Breast epithelium (tissue), 4 donors: ENCODE measurements at places on chromosomes 6 and 20. TPM values are rescaled to one million over a fixed set of nuclear protein-coding genes. Genes with fewer than 3 reads are reported as not detected.

DNA sequence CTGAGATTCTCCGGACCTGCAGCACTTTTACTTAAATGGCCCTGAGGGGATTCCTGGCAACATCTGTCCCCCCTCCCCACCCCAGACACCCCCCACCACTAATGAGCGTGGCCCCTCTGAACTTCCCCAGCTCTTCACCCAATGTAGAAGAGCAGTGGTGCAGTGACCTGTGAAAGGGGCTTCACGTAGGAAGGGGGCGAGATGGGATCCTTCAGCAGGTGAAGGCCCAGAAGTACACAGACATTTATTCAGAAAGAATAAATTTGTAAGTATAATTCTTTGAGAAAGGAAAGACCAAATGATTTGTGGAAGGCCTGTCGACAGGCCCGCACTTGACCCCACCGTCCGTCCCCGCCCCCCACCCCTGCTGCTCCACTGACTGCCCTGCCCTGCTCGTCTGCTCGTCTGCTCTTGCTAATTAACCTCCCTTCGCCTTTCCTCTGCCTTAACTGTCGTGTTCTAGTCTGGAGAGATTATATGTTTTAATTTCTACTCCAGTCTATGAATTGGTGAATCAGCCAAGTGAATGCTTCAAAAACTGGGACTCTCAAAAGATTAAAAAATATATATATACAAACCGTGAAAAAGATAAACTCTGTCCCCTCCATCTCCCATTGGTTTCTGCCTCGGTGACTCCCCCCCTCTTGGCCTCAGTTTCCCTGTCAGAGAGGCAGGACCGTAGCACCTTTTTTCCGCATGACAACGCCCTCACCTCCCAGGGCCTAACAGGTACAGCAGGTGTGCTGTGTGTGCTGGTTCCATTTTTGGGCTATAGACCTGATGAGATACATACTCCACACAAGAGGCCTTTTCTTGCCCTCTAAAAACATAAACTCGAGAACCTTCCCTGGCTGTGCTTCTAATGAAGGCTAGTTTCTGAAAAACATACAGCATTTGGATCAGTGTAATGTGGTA, 49.2 kb downstream of the GNAS start:
- no peaks in the 10 kb centered on the region for H3K36me3 ChIP-seq
- H3K27ac ChIP-seq, result no peak overlapping the region
- DNase-seq, result no peak
- H3K4me3 ChIP-seq, result no peak overlapping the region
- H3K27me3 ChIP-seq, result no peaks in the 10 kb centered on the region

GRCh38 chr6:159104163-159104925, 59.6 kb upstream of the TAGAP start:
- no peaks in the 10 kb centered on the region for H3K36me3 ChIP-seq
- no peaks in the 10 kb centered on the region for H3K27me3 ChIP-seq
- H3K4me3 ChIP-seq, result no peak overlapping the region
- peaks cover 14% of the 10 kb centered on the region for H3K4me1 ChIP-seq
- no peak for DNase-seq

- H3K27me3 ChIP-seq, result no peaks in the 10 kb centered on the region
- H3K36me3 ChIP-seq, result no peaks in the 10 kb centered on the region
- no peak overlapping the region for H3K27ac ChIP-seq
- no peaks in the 10 kb centered on the region for H3K4me1 ChIP-seq
Measured at GRCh38 chr6:155411154-155412052, 44.2 kb downstream of the NOX3 start.

GRCh38 chr6:91088515-91088914, 501.6 kb upstream of the MAP3K7 start:
- H3K27me3 ChIP-seq, result no peaks in the 10 kb centered on the region
- no peaks in the 10 kb centered on the region for H3K36me3 ChIP-seq
- no peaks in the 10 kb centered on the region for H3K4me1 ChIP-seq
- H3K4me3 ChIP-seq, result no peak overlapping the region

Gene MCM3
- 44.5 TPM for total RNA-seq

Gene SLC52A3
- 0.16 TPM for total RNA-seq

Gene SLC24A3
- total RNA-seq, result 12.3 TPM

DNA sequence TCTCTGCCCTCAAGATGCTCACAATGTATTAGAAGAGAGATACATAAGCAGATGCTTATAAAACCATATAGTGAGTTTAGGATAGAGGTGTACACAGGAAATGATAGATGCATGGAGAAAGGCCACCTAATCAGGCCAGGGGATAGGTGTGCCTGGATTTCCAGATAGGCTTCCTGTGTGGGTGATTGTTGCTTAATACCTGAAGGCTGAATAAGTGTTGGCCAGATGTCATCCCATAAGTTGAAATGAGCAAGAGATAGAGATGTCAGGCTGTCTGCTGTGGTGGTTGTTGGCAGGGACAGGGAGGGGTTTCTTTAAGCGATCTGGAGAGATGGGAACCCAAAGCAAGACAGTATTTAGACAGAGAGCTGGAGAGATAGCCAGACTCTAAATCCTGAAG, 109.8 kb upstream of the SGK1 start:
- no peak for DNase-seq
- no peak overlapping the region for H3K27ac ChIP-seq
- no peak overlapping the region for H3K4me3 ChIP-seq

- no peak overlapping the region for H3K27ac ChIP-seq
- no peak for DNase-seq
- H3K27me3 ChIP-seq, result no peaks in the 10 kb centered on the region
- H3K4me1 ChIP-seq, result no peaks in the 10 kb centered on the region
Measured at GRCh38 chr6:116439522-116440051, 21.6 kb upstream of the CALHM6 start.

Gene LAMA2
- total RNA-seq, result 118 TPM

Gene HNF4A
- total RNA-seq, result not detected

GRCh38 chr6:119536666-119537065, 187.1 kb upstream of the MAN1A1 start:
- no peaks in the 10 kb centered on the region for H3K27me3 ChIP-seq
- no peaks in the 10 kb centered on the region for H3K36me3 ChIP-seq
- H3K27ac ChIP-seq, result no peak overlapping the region
- H3K4me3 ChIP-seq, result no peak overlapping the region
- no peak for DNase-seq
- no peaks in the 10 kb centered on the region for H3K4me1 ChIP-seq

GRCh38 chr6:11538052-11538818, 686 bp downstream of the TMEM170B start:
- no peaks in the 10 kb centered on the region for H3K4me1 ChIP-seq
- H3K4me3 ChIP-seq, result peak overlapping the region; percentile 92
- H3K27ac ChIP-seq, result peak overlapping the region; percentile 79
- DNase-seq, result no peak
- H3K27me3 ChIP-seq, result no peaks in the 10 kb centered on the region

Gene SIGLEC1
- 32.0 TPM for total RNA-seq

- H3K4me1 ChIP-seq, result no peaks in the 10 kb centered on the region
- no peaks in the 10 kb centered on the region for H3K27me3 ChIP-seq
- no peak overlapping the region for H3K4me3 ChIP-seq
- peak; percentile 42 for DNase-seq
- no peaks in the 10 kb centered on the region for H3K36me3 ChIP-seq
Measured at GRCh38 chr6:10278746-10279145, 136.1 kb downstream of the TFAP2A start.

Gene RFX6
- 1.8 TPM for total RNA-seq

Gene DZANK1
- total RNA-seq, result 6.9 TPM

- H3K4me3 ChIP-seq, result no peak overlapping the region
- H3K27ac ChIP-seq, result no peak overlapping the region
- no peaks in the 10 kb centered on the region for H3K4me1 ChIP-seq
- H3K27me3 ChIP-seq, result no peaks in the 10 kb centered on the region
- no peaks in the 10 kb centered on the region for H3K36me3 ChIP-seq
Measured at GRCh38 chr20:47445291-47445690, 56.4 kb upstream of the NCOA3 start.

GRCh38 chr6:165456286-165456685, 146.9 kb upstream of the C6orf118 start:
- H3K27ac ChIP-seq, result no peak overlapping the region
- H3K36me3 ChIP-seq, result no peaks in the 10 kb centered on the region
- H3K4me3 ChIP-seq, result no peak overlapping the region
- no peaks in the 10 kb centered on the region for H3K27me3 ChIP-seq

Gene DLL1
- 12.3 TPM for total RNA-seq

DNA sequence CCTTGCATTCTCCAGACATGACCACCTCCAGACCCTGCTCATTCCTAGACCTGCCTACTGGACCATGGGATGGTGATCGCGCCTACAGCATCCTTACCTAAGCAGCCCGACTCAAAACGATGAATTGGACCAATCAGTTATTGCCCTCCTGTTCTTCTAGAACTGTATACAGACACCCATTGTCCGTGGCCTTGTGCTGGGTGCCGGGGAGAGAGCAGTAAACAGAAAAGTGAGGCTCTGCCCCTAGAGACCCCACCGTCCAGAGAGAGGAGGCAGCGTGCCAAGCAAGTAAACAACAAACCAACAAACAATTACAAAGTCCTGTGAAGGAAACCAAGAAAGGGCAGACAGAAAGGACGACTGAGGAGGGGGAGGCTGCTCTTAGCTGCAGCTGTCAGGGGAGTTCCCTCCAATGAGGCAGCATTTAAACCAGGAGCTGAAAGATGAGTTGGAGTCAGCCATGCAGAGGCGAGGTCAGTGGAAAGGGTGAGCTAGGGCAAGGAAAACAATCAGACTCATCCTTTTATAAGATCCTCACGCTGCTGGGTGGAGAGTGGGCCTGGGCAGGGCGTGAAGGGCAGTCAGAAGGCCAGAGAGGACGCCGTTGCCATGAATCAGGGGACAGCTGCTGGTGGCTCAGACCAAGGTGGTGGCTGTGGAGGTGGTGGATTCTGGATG, 37.6 kb upstream of the BLCAP start:
- H3K27me3 ChIP-seq, result peaks cover 59% of the 10 kb centered on the region
- no peak for DNase-seq
- no peak overlapping the region for H3K27ac ChIP-seq
- no peaks in the 10 kb centered on the region for H3K36me3 ChIP-seq
- no peak overlapping the region for H3K4me3 ChIP-seq

DNA sequence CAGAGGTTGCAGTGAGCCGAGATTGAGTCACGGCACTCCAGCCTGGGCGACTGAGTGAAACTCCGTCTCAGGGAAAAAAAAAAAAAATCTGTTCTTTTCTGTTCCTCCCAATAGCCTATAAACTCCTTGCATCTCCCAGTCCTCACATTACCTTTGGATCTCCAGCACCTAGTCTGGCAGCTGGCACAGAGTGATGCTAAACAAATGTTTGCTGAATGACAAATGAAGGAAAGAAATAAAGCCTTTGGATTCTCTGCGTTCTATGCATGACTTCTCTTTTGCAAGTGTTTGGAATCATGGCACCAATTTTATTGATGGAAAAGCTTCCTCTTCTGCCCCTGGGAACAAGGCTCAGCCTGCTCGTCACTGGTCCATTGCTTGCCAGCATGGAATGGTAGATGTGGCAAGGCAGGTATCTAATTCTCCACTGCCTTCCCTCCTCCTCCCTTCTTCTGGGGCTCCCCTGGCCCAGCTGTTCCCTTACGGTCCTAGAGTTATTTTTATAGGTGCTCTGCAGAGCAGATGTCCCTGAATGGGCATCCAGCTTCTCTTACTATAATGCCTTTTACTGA, 53.6 kb upstream of the FYN start:
- no peaks in the 10 kb centered on the region for H3K27me3 ChIP-seq
- no peaks in the 10 kb centered on the region for H3K4me1 ChIP-seq
- H3K4me3 ChIP-seq, result no peak overlapping the region
- DNase-seq, result no peak

DNA sequence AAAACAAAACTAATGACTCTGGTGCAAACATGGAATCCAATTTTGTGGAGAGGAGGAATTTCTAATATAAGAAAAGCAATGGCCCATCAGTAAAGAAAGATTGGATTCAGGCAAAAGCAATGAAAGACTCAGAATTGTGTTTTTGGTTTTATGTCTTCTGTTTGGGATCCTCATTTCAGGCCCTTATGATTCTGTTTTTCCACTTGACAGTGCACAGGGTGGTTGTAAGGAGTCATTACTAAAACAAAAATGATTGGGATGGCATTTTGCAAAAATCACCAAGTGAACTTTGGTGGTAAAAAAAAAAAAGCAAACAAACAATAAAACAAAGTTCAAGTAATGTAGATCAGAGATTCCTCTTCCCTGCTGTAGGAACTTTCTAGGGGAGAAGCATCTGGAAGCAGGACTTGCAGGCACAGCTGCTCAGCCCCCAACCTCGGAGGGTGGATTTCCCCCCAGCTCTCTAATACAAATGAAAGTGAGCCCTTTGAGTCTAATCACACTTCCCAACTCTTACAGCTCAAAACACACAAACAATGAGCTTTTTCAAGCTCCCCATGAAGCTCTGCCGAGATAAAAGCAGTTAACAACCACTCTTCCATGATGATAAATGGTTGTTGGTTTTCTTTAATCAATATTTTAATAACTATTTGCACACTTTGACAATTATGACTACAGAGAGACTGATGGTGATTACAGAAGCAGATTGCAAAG, 177.7 kb downstream of the ZDHHC14 start:
- no peaks in the 10 kb centered on the region for H3K27me3 ChIP-seq
- DNase-seq, result no peak
- no peaks in the 10 kb centered on the region for H3K4me1 ChIP-seq

DNA sequence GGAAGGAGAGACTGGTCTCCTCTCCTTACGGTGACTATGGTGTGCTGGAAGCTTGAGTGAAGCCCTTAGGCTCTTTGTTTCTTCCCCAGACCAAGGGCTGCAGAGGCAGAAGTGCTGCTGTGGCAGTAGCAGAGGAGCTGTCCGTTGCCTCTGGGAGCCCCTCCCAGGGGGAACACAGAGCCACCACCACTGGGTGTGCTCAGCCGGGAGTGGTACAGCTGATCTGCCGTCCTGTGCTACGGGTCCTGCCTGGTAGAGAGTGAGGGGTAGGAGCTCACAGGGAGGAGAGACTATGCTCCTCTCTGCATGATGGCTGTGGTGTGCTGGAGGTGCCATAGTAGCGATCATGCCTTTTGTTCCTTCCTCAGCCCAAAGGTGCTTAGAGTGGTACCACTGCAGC, 318.7 kb downstream of the DOK5 start:
- no peak overlapping the region for H3K4me3 ChIP-seq
- H3K36me3 ChIP-seq, result no peaks in the 10 kb centered on the region
- no peaks in the 10 kb centered on the region for H3K27me3 ChIP-seq
- H3K4me1 ChIP-seq, result no peaks in the 10 kb centered on the region
- DNase-seq, result no peak
- no peak overlapping the region for H3K27ac ChIP-seq

- no peaks in the 10 kb centered on the region for H3K36me3 ChIP-seq
- no peak overlapping the region for H3K4me3 ChIP-seq
- H3K27me3 ChIP-seq, result no peaks in the 10 kb centered on the region
- no peak overlapping the region for H3K27ac ChIP-seq
Measured at GRCh38 chr6:147046141-147046877, 157.9 kb upstream of the STXBP5 start.

GRCh38 chr6:36377594-36377993, 9.9 kb downstream of the ETV7 start:
- DNase-seq, result no peak
- H3K27ac ChIP-seq, result no peak overlapping the region
- H3K4me1 ChIP-seq, result no peaks in the 10 kb centered on the region
- no peaks in the 10 kb centered on the region for H3K27me3 ChIP-seq
- no peak overlapping the region for H3K4me3 ChIP-seq

Gene BCAS1
- not detected for total RNA-seq

DNA sequence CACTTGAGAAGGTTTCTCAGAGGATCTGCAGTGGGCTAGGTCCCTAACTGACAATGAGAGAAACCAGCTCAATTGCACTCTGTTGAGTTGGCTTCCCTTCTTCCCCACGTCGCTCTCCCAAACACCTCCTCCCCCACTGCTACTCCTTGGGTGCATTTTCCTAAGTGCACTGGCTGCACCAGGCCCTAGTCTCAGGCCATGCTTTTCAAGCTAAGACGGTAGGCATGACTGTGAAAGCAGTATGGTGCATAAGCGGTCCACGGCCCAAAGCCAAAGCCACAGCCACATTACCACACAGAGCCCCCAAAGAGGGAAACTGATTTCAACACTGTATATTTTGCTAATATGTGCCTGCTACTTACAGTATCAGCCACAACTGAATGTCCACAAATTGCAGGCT, 62.1 kb upstream of the RBM24 start:
- H3K4me1 ChIP-seq, result no peaks in the 10 kb centered on the region
- H3K27me3 ChIP-seq, result no peaks in the 10 kb centered on the region
- no peak overlapping the region for H3K4me3 ChIP-seq
- DNase-seq, result no peak
- no peaks in the 10 kb centered on the region for H3K36me3 ChIP-seq
